Effector CD8-positive, alpha-beta T cell (primary cell): ENCODE measurements at places on chromosomes 2 and 18.

GRCh38 chr2:61707984-61708852 lies 145.6 kb downstream of the FAM161A start:
- no peak for DNase-seq

GRCh38 chr2:45974762-45975408 lies 322.3 kb upstream of the EPAS1 start:
- DNase-seq = no peak

DNA sequence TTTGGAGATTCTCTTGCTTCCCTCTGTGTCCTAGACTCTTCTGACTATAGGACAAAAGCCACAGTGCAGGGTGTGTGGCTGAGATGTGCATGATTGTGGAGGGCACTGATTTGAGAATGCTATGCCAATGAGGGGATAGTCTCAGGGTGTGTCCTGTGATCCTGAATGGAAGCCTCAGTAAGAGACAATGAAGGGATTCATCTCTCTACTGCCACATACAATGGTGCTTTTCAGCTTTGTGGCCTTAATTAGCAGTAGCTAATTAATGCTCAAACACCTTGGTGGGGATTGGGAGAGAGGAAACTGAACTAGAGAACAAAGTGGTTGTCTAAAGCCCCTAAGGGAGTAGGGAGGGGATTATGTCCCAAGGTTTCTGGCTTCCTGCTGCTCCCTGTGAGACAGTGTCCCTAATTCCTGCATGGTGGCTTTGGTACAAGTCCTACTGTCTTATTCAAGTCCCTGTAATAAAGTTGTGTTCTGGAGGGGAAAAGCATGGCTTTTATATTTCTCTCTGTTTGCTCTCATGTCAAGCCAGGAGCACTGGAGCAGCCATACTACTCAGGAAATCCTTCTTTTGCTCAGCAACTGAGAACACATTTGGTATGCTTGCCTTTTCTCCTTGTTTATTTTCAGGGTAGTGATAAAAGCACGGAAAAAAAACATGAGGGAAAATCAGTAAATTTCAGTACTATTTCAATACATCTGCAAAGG lies 415.2 kb upstream of the TCF4 start:
- no peak for DNase-seq

DNA sequence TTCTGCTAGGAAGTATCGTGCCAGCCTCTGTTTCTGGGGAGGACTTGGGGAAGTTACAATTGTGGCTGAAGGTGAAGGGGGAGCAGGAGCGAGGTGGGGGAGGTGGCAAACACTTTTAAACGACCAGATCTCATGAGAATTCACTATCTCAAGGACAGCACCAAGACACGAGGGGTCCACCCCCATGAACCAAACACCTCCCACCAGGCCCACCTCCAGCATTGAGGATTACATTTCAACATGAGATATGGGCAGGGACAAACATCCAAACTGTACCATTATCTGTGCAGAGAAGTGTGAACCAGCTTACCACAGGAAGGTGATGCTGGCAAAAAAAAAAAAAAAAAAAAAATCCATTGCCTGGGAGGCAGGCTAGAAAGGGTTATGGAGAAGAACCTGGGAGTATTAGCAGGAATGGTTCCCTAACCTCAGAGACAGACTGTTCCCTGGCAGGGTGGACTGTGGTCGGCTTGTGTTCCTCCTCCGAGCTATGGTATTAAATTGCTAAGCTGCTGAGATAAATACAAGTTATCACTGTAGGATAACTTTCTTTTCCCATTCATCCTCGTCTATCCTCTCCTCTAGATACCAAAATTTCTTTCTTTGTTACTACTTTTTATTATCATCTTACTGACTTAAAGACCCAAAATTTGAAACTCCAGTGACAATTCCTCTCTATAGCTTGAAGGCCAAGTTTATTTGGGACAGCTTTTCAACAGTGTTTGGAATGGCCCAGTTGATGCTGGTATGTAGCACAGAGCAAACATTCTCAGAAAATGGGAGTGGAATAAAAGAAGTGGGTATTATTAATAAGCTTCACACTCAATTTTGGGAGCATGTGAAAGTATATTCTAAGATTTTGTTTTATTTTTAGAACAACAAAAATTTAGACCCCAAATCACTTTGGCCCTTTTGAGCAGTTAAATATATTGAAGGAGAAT lies 73.7 kb upstream of the MAP3K20 start:
- no peak for DNase-seq

- DNase-seq = no peak
Measured at GRCh38 chr18:35454803-35455202, 43.0 kb downstream of the INO80C start.

DNA sequence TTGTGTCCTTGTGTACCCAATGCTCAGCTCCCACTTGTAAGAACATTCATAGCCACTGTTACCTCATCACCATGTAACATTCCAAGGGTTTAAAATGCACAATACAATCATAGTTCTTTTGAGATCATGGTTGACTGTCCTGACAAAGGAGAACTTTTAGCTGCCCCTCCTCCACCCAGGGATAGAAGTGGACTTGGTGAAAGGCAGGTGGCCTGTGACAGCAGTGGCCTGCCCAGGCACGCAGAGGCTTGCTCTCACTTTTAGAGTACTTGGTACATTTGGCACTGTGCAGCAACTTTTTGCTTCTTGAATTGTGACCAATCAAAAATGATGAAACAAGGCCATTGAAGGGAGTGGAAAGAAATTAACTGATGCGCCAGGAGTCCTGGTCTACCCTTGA lies 108.7 kb downstream of the ANKRD44 start:
- no peak for DNase-seq

- DNase-seq = no peak
Measured at GRCh38 chr2:17853799-17854198, 24.7 kb upstream of the KCNS3 start.
